ENCODE measurements at places on chromosomes 7 and 10.

GRCh38 chr10:65341323-65341925 is 1584.4 kb upstream of the LRRTM3 start:
- DNase-seq: no peak

DNA sequence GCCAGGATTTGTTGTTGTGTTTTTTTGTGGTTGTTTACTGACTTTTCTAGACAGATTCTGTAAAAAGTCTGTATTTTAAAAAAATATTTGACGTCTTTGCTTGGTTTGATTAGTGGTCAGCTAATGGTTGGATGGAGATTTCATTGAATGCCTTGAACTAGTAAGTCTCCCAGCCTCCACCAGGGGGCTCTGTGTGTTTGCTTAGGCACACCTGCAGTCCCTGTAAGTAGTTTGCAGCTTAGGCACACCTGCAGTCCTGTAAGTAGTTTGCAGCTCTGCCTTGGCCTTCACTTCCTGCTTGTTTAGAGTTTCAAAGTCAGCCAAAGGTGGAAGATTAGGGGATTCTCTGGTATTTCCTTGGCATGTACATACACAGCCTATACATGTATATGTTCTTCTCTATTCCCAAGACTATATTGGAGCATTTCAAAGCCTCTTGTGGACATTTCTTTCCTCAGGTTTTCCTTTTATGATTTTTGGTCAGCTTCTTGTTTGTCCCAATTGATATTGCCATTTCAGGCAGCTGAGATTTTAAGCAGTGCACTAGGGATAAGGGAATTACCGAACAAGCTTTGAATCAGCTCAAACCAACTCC is 101.6 kb downstream of the CCSER2 start:
- peak; percentile 40 for DNase-seq

DNA sequence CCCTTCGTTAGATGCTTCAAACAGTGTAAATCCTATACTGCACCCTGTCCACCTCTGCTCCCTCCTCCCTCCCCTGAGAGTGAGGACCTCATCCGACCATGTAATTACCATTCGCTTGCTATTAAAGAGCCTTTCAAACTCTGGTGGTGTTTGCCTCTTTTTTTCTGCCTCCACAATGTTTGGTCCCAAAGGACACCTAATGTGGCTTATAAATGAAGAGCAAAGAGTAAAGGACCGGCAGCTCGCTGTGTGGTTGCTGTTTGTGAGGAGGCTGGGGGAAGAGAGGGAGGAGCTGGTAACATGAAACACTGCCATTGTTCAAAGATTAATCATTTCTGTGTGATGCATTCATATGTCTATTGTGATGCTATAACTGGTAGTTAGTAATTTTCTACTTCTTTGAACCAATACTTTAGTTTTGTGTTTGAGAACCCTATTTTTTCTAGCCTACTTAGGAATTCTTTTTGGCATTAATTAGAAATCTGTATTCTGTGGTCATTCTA is 27.9 kb downstream of the MTURN start:
- DNase-seq: no peak

GRCh38 chr10:66102756-66103155 is 823.1 kb upstream of the LRRTM3 start:
- no peak for DNase-seq

DNA sequence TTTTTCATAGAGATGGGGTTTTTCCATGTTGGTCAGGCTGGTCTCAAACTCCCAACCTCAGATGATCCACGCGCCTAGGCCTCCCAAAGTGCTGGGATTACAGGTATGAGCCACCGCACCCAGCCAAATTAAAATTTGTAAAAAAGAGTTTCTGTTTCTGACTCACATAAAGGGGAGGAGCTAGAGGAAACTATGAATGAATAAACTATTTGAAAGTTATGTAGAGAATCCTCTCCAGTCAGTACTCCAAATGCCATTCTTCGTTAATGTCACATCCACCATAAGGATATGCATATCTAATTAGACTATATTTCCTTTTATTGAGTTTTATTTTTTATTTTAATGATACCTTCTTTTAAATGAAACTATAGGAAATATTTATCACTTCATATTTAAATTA is 52.6 kb downstream of the MBL2 start:
- DNase-seq: no peak

DNA sequence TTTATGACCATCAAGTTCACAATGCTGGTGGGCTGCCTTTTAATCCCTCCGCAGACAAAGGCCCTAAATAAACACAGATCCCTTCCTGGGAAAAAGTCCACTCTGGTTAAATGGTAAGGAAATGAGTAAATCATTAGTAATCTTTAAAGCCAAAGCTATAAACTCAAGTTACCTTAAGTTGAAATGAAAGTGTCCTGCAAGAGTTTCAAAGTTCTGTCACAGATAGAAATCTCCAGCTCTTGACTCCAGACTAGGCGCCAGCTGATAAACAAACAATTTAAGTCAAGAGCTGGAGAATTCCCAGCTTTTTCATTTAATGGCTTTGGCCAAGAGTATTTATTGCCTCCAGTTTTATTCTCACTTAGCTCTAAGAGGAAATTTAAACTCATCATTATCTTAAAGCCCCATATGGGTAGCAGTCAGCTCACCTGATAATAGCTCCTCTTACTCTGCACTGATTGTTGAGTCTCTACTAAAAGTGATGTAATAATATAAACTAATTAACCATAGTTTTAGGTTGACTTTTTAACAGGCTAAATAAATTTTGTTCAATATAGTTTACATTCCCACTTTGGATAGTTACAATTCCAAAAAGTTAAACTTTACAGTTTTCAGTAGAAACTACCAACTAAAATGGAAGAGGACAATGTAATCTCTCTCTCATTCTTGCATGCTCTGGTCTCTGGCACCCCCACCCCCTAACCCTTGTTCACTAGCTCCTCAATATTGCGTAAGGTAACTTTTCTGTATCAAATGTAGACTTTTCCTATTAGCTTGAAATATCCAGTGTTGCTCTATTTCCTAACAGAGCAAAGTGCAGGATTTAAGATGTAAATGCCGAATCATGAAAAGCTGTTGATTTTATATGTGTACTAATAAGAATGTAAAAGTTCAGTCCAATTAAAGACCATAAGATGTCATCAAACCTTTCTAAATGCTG is 56.1 kb downstream of the HIBADH start:
- no peak for DNase-seq

DNA sequence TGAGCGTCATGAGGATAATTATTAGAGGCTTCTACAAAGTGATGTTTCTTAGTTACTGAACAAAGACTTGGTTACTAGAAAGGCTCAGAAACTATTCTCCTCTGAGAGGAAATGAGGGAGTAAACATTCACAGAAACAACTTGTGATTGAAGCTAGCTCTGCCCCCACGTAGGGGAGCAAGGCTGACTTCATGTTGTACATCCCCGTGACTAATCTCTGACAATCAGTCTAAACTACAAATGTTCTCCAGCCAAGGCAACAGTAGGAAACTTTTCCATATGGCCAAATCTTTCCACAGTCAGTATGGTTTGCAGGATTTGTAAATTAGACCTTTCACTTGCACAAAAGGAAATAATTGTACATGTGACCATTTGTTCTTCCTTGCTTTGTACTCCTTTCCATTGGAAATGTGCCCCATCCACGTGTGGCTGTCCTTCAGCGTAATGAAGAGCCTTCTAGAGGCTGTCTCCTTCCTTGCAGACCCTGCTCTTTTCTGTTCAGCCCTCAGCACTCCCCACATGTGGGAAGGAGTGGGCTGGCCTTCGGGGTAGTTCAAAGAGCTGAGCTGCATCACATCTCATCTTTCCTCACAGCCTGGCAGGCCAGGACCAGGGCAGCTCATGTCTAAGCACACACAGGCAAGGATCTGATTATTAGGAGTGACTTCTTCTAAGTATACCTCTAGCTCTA is 93.5 kb downstream of the PCGF5 start:
- DNase-seq: no peak

DNA sequence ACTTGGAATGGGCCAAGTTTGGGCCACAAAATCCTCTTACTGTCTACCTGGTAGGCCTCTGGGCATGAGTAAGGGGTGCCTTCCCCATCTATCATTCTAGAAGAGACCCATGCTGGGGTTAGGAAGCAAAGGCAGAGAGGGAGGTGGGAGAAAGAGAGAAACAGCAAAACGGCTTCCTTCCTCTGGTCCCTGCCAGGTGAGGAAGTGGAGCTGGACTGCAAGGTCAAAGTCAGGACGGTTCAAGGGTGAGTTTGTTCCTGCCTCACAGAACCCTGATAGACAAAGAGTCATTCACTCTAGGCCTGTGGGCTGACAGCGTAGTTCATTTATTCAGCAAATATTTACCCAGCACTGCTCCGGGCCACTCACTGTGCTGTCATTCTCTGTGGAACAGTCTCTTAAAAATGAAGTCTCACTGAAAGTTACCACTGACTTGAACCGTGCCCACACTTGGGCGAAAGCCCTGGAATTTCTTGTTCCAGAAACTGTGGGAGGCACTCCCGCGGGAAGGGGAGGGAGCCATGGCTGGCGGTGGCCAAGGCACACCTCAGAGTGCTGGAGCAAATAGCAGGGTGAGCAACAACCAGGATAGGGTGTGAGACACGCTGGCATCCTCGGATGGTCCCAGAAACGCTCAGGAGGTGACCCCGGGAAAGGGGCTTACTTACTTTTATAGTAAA is 26.2 kb upstream of the ECHDC3 start:
- no peak for DNase-seq

DNA sequence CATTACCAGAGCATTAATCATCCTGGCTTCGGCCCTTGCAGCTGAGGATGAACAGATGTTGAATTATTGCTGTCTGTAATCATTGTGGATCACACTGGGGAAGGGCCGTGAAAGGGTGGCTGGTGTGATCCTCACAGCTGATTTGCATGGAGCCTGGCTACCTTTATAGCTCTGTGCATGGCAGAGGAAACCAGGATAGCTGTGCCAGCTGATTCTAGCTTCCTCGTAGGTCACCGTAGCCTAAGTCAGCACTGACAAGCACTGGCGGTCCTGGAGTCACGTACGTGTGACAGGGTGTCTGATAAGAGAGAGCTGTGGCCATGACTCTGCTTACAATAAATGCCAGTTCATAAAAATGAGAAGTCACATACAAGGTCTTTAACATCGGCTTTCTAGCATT is 76.5 kb downstream of the INSYN2A start:
- DNase-seq: no peak

DNA sequence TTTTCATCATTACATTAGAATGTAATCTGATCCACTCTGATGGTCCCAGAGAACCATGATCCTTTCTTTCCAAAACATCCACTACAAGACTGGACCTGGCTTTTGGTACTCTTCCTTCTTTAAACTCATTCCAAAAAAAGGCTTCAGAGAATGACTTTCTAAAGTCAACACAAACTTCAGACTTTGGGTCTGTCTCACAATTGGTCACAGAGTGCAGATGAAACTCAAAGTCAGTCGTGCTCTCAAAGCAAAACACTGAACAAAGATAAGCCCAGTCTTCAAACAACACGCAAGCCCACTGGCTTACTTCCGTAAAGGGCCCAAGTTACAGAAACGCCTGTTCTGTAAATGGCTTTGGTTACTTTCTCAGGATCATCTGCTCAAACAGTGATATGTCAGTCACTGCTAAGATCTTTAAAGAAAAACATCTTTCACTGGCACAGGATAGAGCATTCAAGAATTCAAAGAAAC is 250.9 kb upstream of the MKLN1 start:
- no peak for DNase-seq

- DNase-seq: no peak
Measured at GRCh38 chr10:1240341-1240775, 184.2 kb downstream of the WDR37 start.

GRCh38 chr10:123640016-123640535 is 26.1 kb upstream of the GPR26 start:
- DNase-seq: no peak

GRCh38 chr10:30502266-30503060 is 68.5 kb downstream of the MAP3K8 start:
- peak; percentile 57 for DNase-seq

DNA sequence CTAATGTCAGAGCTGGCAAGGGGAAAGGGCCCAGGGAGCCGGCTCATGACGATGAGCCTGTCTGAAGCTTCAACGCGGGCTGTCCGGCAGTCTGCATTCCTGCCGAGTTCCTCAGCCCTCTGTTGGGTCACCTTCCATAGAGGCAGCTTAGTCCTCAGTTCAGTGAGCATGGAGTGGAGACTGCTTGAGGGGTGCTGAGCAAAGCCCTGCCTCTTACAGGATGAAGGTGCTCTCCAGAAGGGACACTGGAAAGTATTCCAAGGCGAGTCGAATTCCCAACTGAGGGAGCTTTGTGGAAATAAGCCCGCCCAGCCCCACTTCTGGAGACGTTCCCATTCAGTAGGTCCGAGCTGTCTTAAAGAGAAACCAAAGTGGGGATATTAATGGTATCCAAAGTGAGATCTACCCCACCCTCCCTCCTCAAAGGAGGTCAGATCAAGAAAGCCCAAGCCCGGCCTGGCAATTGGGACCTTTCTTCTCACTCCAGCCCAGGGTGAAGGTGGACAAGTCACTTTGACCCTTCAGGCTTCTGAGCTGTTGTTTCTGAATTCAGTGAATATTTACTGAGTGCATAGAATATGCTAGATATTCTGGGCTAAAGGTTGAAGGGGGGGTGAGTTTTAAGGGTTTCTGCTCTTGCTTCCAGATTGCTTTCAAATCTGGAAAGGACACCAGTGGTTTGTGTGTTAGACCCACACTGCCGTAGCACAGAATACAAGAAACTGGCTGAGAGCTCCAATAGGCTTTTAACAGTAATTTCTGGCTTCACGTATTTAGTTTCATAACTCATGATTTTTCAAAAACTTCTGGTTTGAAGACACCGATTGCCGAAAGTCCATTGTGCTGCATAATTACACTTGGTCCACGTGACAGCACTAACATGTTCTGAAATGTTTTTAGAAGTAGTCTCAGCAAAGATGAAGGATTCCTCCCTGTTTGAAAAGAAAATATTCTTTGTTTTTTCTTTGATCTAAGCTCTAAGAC is 3.5 kb downstream of the EGFR start:
- no peak for DNase-seq

- DNase-seq: no peak
Measured at GRCh38 chr7:150963707-150964559, 14.2 kb downstream of the KCNH2 start.

DNA sequence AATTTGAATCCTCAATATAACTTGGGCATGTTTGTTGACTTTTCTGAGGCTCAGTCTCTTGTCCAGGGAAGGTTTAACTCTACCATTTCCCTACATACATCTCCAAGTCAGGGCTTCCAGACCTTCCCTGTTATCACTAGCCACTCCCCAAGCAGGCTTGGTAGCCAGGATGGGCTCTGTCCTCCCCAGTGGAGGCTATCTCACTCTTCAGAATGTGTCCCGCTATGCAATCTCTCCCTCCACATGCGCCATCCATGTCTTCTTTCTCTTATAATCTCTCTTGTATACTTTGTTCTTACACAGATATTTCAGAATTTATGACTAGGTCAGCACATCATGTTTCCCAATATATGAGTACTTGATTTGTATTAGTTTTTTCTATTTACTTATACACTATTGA is 310.4 kb downstream of the HGF start:
- DNase-seq: no peak

DNA sequence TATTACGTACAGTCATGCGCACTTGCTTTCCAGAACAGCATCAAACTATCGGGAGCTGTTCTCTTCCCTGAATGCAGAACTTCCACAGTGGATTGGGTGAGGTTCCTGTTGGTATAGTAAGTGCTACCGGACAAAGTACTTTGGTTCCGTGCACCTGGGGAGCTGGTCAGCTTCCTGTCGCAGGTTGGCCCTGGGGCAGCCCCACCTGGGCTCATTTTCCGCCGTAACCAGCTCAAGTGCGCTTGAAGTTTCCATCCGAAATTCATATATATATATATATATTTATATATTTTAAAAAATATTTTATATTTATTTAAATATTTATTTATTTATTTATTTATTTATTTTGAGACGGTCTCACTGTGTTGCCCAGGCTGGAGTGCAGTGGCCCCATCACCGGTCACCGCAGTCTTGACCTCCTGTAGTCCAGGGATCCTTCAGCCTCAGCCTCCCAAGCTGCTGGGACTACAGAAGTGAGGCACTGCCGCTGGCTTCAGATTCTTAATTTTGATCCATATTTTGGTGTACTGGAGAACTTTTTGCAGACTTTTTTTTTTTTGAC is 6.5 kb downstream of the SCART1 start:
- DNase-seq: no peak
